ENCODE measurements at places on chromosomes 2 and 18.

- no peak for DNase-seq
Measured at GRCh38 chr2:185757356-185757755, 18.8 kb downstream of the FSIP2 start.

DNA sequence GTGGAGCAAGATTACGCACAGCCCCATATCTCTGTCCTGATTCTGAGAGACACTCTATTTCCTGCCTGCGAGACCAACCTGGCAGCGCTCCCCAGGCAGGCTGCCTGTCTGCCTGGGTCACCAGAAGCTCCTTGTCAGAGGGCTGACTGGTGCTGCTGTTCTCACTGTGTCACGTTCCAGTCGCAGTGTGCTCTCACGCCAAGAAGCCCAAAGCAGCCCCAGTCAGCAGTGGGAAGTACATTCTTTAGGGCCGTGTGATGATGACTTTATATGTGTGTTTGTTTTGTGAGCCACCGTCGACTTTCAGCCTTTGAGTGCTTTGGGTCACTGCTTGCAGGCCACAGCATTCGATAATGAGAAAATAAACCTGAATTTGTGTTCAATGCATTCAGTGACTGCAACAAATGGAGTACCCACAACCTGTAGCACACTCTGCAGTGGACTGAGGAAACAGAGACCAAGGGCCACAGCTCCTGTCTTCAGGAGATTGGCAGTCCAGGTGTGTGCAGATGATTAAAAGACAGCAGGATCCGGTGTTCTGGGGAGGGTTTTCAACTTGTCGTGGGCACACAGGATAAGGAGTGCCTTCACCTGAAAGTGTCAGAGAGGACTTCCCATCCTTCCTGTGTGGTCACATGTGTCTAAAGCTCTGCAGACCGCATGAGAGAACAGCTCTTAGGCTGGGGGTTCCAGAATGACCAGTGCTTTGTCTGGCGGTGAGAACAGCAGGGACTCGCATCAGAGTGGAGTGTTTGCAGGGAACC lies 4.8 kb downstream of the TNFRSF11A start:
- DNase-seq, result no peak

- DNase-seq, result peak; percentile 25
Measured at GRCh38 chr2:160125828-160126227, 63.4 kb upstream of the PLA2R1 start.

GRCh38 chr18:22213333-22213973 lies 44.1 kb downstream of the GATA6 start:
- no peak for DNase-seq

- no peak for DNase-seq
Measured at GRCh38 chr2:37786191-37786698, 114.8 kb upstream of the CDC42EP3 start.

GRCh38 chr18:35516351-35516750 lies 18.6 kb upstream of the INO80C start:
- DNase-seq, result no peak

DNA sequence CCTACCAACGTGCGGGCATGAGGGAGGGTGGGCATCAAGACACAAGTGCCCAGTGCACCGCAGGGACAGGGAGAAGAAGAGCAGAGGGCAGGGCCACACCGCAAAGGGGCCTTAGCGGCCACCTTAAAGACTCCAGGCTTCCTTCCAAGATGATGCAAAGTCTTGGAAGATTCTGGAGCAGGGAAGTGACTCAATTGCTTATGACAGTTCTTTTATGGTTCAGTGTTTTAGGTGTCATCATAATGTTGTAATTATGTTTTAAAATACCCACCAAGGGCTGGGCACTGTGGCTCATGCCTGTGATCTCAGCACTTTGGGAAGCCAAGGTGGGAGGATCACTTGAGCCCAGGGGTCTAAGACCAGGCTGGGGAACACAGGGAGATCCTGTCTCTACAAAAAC lies 44.5 kb upstream of the SEMA4C start:
- DNase-seq, result no peak

GRCh38 chr2:111665011-111665410 lies 219.0 kb downstream of the ANAPC1 start:
- no peak for DNase-seq

GRCh38 chr2:231069379-231070054 lies 12.8 kb downstream of the PSMD1 start:
- no peak for DNase-seq

DNA sequence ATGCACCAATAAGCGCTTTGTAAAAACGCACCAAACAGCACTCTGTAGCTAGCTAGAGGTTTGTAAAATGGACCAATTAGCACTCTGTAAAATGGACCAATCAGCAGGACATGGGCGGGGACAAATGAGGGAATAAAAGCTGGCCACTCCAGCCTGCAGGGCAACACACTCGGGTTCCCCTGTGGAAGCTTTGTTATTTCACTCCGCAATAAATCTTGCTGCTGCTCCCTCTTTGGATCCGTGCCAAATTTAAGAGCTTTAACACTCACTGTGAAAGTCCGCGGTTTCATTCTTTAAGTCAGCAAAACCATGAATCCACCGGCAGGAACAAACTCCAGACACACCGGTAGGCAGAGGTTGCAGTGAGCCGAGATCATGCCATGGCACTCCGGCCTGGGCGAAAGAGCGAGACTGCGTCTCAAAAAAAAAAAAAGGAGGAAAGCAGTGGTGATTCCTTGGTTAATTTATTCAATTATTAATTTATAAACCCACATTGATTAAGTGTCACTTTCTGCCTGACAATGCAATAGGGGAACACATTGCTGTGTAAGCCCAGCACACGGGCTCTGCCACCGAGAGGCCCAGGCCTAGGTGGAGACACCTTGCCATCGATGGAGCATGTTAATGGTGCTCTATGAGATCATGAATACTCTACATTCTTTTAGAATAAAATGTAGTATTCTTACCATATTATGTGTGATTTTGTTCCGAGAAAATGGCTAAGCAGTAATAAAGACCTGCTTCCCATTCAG lies 687.6 kb upstream of the HS6ST1 start:
- DNase-seq, result no peak

GRCh38 chr18:54220406-54220805 lies 4.1 kb downstream of the MBD2 start:
- no peak for DNase-seq

- DNase-seq, result no peak
Measured at GRCh38 chr2:190507135-190507534, 27.4 kb downstream of the NEMP2 start.

GRCh38 chr18:47108998-47109405 lies 41.3 kb downstream of the HDHD2 start:
- DNase-seq, result no peak

GRCh38 chr2:231129216-231129615 lies 4.4 kb upstream of the HTR2B start:
- no peak for DNase-seq

GRCh38 chr2:136128905-136129304 lies 11.0 kb upstream of the CXCR4 start:
- DNase-seq, result no peak

- no peak for DNase-seq
Measured at GRCh38 chr2:225841314-225841713, 441.8 kb downstream of the NYAP2 start.

DNA sequence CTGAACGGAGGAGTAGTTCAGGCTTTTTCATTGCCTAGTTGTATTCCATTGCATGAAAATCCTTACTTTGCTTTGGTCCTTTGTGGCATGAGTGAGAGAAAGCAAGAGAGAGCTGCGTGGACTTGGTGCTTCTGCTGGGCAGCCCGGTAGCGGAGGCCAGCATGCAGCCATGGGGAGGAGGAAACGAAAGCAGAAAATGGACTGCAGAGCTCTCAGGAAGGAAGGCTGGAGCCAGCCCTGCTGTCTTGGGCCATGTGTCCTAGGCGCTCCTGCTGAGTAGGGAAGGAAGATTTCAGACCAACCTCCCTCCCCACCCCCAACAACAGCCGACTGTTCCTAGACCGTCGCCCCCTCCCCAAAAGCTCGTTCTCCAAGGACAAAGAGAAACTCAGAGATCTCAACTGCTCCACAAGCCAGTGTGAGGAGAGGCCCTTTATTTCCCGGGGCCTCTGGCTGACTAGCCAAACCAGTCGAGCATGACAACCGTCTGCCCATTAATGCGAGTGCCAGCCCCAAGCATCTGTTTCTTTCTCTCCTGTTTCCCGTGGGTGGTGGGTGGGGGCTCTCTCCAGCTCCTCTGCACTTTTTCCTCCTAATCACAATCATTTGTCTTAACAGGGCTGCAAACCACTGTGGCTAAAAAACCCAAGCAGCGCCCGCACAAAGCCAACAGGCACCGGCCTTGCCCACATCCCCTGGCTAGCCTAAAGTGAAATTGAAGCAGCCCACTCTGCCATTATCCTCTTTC lies 66.8 kb upstream of the FZD7 start:
- DNase-seq, result no peak

DNA sequence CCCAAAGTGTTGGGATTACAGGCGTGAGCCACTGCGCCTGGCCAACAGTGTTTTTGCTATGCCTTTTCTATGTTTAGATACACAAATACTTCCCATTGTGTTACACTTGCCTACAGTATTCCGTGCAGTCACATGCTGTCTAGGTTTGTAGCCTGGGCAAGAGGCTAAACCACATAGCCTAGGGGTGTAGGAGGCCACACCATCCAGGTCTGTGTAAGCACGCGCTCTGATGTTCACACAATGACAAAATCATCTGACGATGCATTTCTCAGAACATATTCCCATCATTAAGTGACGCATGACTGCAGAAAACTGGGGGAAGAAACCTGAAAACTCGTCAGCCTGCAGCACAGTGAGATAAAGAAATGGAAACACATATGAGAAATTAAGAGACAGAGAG lies 46.1 kb upstream of the TWIST2 start:
- DNase-seq, result no peak

DNA sequence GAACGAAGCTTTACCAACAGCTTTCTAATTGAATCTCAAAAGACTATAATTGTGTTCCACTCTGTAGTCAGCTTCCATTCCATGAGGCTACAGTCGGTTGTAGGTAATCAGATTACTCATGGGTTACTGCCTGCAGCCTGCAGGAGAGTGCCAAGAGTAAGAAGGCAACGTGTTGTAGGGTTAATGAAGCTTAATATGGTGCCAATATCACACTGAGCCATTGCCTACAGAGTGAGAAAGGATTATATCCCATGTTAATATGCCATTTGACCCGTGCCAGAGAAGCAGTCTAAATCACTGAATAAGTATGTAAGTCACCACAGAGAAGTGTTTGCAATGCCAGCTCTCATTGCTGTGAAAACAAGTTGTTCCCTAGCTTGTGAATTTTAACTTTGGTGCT lies 734.5 kb upstream of the ACVR2A start:
- DNase-seq, result no peak

DNA sequence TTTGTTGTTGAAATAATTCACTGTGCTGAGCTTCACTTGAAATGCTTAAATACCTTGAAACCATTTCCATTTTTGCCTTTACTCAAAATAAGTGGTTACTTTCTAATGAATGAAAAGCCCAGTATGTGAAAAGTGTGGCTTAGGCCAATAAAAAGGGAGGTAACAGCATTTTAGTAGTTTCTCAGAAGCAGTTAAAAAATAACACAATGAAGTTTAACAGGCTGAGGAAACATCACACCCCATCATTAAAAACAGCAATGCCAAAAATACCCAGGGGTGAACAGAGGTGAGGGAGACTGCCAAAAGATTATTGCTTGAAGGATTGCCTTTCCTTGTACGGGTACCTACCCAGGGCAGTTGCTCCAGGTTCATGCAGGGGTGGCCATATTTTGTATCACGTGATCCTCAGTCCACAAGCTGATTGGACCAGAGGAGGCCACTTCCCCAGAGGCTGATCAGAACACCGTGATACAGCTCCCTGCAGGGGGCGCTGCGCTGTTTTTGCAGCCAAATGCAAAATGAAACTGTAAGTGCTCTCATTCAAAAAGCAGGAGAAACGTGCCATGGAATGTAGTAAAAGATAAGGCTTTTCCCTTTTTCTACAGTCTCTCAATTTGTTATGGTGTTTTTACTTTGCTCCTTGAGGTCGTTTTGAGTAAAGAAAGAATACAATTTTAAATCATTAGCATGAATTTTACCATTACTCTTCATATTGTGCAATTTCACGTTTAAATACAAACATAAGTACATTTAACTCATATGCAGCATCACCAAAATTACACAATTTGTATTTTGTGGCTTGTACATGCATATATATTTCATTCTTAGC lies 70.2 kb upstream of the SH3BP4 start:
- peak; percentile 94 for DNase-seq

GRCh38 chr18:62354151-62354550 lies 29.0 kb downstream of the TNFRSF11A start:
- no peak for DNase-seq

GRCh38 chr2:8244639-8245038 lies 437.2 kb upstream of the ID2 start:
- no peak for DNase-seq

GRCh38 chr2:80255918-80256781 lies 48.4 kb downstream of the LRRTM1 start:
- DNase-seq, result peak; percentile 17

DNA sequence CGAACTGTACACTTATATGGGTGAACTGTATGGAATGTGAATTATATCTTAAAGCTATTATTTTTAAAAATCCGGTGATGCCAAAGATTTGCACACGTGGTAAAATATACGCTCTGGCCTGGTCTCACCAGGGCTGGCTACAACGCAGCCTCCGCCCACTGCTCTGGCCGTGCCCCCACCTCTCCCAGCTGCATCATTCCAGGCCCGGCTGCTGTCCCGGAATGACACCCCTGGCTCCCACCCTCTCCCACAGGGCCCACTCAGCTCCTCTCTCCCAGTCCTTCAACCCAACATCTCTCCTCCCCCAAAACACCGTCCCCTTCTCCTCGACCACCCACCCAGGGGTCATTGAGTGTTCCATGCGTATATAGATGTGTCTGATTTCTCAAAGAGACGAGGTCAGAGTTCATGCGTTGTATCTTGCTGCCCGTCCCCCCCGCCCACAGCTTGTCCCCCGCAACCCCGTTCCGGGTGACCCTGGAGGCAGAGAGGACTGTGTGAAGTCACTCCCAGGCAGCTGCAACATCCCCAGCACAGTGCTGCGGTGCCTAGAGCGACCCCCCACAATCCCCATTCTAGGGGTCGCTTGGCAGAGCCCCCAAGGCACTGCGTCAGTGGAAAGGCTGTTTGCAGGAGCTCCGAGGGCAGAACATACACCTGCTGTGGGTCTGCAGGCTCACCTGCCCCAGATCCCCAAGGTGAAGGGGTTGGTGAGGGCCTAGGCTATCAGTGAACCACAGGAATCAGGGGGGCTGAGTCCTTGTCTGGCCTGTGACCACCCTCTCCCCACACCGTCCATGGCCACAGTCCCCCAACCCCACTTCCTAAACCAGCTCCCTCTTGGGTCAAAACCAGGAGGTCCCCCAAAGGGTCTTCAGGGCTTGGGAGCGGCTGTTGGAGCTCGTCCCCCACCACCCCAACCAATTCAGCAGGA lies 13.3 kb downstream of the DNMT3A start:
- no peak for DNase-seq

- DNase-seq, result no peak
Measured at GRCh38 chr18:69267895-69268294, 132.8 kb upstream of the DOK6 start.

DNA sequence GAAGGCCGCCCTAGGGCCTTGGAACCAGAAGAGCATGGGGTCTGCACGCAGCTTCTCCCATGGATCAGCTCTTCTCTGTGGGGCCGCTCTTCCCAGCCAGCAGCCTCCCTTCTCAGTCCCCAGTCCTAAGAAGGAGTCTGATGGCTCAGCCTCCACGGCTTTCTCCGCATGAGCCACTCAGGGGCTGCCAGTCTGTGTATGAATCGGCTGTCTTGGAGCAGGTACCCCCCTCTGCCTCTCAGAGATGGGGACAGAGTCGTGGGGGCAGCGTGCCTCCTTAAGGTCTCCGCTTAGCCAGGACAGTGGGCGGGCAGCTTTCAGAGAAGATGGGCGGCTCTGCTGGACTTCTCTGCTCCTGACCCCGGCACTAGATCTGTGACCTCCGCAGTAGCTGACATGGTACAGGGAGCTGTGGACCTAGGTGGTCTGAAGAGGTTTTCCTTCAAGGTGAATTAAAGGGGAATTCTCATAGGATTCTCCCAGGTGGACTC lies 21.6 kb downstream of the INPP5D start:
- DNase-seq, result no peak

Measured in HAP-1 (cell line).